ENCODE measurements at places on chromosomes 1 and 21. TPM values are rescaled to one million over a fixed set of nuclear protein-coding genes. Genes with fewer than 3 reads are reported as not detected.
A peak's percentile ranks its signal among the peaks of the same experiment; 100 is the strongest.

Gene CFAP298
- total RNA-seq: 21.9 TPM

Gene NOTCH2
- 92.0 TPM for total RNA-seq

Gene AMIGO1
- 1.2 TPM for total RNA-seq

DNA sequence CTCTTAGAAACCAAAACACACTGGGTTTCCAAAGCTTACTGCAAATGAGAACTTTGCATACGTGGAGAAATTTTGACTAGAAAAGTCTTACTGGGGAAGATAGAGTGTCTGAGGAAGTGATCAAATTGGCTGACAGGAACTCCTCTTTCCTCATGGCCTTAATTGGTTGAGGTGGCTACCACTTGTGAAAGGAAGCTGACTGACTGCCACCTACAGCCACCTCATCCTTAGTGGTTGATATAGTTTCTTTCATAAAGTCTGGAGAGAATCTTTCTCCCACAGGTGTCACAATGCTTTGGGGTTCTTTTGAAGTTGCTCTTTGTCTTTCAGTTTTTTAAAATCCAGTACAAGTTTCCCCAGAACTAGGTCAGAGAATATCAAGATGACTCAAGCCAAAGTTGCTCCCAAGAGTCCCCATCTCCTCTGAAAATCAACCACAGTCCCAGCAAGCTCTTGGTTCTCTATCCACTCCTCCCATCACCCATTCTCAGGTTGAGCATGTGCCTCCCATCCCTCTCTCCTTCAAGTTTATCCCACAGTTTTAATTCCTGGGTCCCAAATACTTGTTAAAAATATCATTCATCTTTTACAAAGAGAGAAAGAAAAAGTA, 43.3 kb downstream of the GPR88 start:
- ATAC-seq: no peak

GRCh38 chr1:56174176-56174885, 405.0 kb downstream of the PLPP3 start:
- ATAC-seq: no peak

- no peak for ATAC-seq
Measured at GRCh38 chr1:97077221-97077620, 355.6 kb downstream of the PTBP2 start.

DNA sequence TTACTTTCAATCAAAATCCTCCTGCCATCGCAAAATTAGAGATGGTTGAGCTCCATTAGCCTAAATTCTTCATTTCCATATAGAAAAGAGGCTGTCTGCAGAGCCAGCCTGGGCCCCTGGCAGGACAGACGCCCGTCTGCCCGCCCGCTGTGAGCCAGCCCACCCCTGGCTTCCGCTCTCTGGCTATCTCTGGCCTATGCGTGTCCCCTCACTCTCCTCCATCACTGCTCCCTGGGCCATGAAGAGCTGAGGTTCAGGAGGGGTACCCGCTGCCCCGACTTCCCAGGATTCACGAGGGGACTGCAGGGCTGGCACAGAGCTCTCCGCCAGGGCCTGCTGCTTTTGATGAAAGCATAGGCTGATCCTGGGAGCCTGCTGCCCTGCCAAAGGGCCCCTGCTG, 117.6 kb downstream of the CASZ1 start:
- no peak for ATAC-seq

Gene OR2T33
- not detected for total RNA-seq

GRCh38 chr1:66401244-66401643, 132.7 kb upstream of the SGIP1 start:
- no peak for ATAC-seq

GRCh38 chr1:33032126-33032869, 4.4 kb downstream of the AK2 start:
- ATAC-seq: no peak

Gene AUNIP
- total RNA-seq: 3.3 TPM

Gene NEK7
- total RNA-seq: 29.9 TPM

DNA sequence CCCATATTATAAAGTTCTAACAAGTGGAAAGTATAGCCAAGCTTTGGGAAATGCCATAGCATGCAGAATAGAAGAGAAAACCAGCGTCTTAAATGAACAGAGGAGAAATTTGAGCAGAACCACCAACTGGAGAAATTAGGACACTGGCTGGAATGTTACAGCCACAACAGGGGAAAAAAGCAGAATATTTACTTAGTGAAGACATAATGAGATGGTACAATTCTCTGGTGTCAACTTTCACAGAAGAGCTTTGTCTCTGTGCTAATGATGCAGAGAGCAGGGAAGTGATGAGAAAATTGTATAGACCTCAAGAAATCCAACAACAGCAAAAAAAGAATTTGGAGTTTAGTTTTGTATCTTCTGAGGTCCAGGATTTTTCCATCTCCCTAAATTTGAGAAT, 249.7 kb downstream of the KIF26B start:
- ATAC-seq: no peak

- peak; percentile 81 for ATAC-seq
Measured at GRCh38 chr1:33149453-33150190, 32.2 kb downstream of the TRIM62 start.

Gene VWA1
- 29.4 TPM for total RNA-seq

Gene SIK1
- total RNA-seq: 16.5 TPM

DNA sequence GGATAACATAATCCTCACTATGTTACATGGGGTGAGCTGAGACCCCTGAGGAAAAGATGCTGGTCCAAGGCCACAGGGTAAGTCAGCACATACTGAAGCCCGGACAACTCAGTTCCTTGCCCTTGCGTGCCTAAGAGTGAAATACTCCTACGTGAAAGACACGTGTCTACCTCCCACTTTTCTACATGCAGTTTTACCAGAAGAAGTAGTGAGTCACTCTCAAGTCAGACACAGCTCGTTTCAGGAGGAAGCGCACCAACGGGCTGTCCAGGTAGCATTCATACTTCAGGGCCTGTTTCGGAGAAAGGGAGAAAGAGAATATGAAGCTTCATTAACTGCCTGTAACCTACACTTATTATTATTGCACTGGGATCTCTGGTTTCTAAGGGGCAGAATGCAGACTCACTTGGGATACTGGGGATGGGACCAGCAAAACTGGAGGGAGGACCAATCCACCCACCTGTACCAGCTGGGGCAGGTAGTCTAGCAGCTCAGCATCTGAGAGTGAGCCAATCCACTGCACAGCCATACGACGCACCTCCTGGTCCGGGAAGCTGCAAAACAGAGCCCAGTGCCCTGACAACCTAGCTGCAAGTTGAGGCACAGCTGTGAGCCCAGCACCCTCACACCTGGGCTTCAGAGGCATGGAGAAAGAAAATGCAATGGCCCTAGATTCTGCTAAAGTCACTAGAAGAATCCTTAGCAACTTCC, 32.4 kb upstream of the PPP1R15B start:
- peak; percentile 74 for ATAC-seq

GRCh38 chr1:198892065-198892464, 253.2 kb downstream of the PTPRC start:
- no peak for ATAC-seq

DNA sequence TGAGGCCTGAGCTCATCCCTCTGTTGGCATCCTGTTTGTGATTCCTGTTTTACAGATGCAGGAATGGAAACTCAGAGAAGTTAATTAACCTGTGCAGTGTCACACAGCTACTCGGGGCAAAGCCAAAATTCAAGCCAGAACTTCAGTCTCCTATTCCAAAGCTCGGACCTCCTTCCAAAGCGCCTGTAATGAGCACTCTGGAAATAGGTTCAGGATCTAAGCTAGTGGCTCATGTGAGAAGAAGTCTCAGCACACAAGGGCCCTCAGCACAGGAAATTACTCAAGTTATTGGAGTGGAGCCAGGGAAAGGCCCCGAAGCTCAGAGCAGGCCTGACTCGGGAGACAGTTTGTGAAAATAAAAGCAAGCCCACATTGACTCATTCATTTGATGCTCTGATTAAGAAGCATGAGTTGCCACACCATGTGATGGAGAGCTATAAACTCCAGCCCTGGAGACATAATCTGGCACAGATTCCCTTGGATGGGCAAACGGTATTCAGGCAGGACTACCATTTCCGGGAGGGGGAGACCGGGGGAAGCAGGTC, 50.6 kb upstream of the LYST start:
- ATAC-seq: peak; percentile 85

DNA sequence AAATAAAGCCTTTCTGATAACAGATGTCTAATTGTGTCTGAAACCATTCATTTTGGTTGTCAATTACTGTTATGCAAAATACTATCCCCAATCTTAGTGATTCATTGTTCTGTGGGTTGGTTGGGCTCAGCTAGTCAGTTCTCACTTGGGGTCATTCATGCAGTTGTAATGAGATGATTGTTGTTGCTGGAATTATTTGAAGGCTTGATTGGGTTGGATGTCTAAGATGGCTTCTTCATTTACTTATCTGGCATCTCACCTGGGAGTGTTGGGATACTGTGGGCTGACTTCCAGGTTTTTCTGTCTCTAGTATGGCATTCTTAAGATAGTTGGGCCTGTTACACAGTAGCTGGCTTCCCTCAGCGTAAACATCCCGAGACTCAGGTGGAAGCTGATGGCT, 217.8 kb upstream of the B3GALT2 start:
- ATAC-seq: no peak

DNA sequence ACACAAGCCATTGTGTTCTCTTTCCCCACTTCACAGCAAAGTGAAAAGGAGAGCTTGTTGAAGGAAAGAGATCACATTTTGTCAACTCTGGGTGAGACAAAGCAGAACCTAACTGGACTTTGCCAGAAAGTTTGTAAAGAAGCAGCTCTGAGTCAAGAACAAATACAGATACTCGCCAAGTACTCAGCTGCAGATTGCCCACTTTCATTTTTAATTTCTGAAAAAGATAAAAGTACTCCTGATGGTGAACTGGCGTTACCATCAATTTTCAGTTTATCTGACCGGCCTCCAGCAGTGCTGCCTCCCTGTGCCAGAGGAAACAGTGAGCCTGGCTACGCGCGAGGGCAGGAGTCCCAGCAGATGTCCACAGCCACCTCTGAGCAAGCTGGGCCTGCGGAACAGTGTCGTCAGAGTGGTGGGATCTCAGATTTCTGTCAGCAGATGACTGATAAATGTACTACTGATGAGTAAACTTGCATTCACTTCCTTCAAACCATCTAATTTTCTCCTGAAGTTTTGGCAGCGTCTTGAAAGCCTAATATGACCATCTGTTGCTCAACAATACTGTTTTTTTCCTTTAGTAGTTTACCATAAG, 43.7 kb downstream of the BACH1 start:
- ATAC-seq: peak; percentile 65

DNA sequence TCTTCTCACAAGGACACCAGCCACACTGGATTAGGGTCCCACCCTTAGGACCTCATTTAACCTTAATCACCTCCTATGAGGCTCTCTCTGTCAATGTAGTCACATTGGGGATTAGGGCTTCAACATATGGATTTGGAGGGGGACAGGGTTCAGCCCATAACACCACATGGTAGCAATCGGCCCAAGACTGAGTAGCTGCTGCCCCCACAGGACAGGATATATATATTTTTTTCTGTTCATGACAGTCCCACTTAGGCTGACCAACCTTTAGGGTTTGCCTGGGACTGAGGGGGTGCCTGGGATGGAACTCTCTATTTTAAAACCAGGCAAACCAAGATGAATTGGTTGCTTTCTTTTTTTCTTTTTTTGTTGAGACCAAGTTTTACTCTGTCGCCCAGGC, 8.2 kb upstream of the ACTL8 start:
- no peak for ATAC-seq

Gene AADACL3
- total RNA-seq: not detected

Gene CZIB
- total RNA-seq: 28.0 TPM

GRCh38 chr1:21816602-21817302, 4.7 kb downstream of the LDLRAD2 start:
- ATAC-seq: peak; percentile 8

DNA sequence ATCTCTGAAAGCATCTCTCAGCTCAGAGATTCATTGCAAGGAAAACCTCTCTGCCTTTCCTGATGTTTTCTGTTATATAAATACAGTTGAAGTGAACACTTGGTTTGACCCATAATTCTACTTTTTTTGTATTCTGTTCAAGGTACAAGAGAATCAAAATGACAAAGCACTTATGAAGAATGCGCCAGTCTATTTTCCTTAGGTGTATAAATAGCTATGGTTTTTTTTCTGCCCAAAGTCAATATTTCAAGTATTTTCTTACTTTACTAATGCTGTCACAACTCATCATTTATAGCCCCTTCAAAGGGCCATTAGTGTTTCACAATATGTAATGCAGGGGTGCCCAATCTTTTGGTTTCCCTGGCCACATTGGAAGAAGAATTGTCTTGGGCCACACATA, 142.5 kb upstream of the C1orf105 start:
- ATAC-seq: no peak

Gene HSD11B1
- total RNA-seq: 0.36 TPM

Gene VAV3
- total RNA-seq: 50.7 TPM

DNA sequence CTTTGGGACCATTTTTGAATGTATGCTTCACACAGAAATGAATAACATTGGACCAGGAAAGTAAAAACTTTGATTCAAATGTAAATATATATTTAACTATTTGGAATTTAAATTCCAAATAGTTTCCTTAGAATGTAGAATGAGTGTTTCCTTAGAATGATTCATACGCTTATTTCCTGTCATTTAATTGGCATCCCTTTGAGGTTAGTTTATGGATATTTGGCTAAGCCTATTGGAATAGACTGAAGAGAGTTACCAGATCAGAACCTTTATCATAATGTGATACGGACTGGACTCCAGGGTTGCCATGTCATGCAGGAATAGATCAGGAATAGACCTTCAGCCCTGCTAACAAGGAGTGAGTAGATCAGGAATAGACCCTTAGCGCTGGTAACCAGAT, 133.1 kb downstream of the TNNI3K start:
- ATAC-seq: no peak

Gene AGO3
- 12.1 TPM for total RNA-seq

GRCh38 chr1:88780485-88780884, 96.4 kb downstream of the PKN2 start:
- no peak for ATAC-seq

Gene TEDDM1
- total RNA-seq: not detected

DNA sequence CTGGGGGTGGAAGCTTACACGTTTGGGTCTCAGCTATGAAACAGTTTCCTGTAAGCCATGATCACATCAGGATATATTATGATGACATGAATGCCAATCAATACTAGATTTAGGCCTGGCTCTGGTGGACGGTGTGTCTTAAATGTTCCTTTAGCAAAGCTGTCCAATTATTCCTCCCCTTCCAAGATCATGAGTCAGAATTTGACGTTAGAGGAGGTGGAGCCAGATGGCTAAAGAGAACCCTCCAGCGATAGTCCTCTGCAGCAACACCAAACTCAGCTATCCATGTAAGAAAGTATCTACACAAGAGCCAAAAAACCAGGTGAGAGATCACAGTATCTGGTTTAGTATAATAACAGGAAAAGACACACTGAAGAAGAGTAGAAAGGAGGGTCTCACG, 47.8 kb downstream of the PACC1 start:
- no peak for ATAC-seq

Gene MAP3K6
- 76.3 TPM for total RNA-seq

Gene CD5L
- not detected for total RNA-seq

DNA sequence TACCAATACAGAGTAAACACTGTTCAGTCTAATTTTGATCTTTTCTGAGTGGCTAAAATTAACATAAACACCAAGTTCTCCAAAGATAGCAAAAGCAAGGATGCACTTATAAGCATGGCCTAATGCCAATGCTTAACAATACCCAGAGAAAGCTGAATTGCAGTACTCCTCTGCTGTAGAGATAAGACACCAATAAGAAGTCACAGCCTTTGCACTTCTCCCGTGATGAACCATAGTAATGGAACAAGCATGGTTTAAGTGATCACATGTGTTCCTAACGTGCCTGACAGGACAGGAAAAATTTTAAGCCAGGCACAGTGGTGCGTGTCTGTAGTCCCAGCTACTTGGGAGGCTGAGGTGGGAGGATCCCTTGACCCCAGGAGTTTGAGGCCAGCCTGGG, 5.6 kb downstream of the PRDX1 start:
- ATAC-seq: peak; percentile 12
